ENCODE measurements at places on chromosomes 12 and 14.

- no peak for DNase-seq
These were observed 293.4 kb downstream of the EGLN3 start for GRCh38 chr14:33657476-33657875.

- no peak for DNase-seq
These were observed 142.9 kb downstream of the NAV3 start for GRCh38 chr12:77973579-77973978.

DNA sequence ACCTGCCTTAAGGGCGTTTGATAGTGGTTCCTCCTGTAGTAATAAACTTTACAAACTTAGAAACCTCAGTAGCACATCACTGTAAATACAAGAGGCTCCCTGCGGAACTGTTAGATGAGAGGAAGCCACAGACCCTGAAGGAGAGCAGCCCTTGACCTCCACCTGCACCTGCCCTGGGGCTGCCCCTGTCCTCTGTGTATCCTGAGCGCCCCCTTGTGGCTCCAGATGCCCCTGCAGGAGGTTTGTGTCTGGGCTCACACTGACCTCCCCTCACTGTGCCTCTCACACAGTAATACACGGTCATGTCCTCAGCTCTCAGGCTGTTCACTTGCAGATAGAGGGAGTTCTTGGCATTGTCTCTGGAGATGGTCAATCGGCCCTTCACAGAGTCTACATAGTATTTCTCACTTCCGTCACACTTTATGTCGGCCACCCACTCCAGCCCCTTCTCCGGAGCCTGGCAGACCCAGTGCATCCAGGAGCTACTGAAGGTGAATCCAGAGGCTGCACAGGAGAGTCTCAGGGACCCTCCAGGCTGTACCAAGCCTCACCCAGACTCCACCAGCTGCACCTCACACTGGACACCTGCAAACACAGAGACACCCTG lies 1059.8 kb downstream of the TMEM121 start:
- DNase-seq = peak; percentile 53

- no peak for DNase-seq
These were observed 2.2 kb downstream of the PDZRN4 start for GRCh38 chr12:41190338-41190737.

DNA sequence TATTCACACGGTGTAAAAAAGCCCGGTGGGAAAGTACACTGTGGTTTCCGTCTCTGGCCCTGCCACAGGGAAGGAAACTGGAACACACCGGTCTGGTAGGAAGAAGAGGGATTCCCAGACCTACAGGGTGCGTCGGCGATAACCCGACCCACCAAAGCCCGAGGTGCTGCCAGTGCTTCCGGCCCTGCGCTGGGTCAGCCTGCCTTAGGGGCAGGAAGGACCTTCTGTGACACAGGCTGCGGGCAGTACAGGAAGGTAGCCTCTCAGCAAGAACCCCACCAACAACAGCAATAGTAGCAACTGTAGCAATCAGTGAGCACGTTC lies 169.5 kb upstream of the FKBP4 start:
- DNase-seq = no peak

- DNase-seq = no peak
These were observed 99.2 kb upstream of the SCAF11 start for GRCh38 chr12:46089414-46090162.

DNA sequence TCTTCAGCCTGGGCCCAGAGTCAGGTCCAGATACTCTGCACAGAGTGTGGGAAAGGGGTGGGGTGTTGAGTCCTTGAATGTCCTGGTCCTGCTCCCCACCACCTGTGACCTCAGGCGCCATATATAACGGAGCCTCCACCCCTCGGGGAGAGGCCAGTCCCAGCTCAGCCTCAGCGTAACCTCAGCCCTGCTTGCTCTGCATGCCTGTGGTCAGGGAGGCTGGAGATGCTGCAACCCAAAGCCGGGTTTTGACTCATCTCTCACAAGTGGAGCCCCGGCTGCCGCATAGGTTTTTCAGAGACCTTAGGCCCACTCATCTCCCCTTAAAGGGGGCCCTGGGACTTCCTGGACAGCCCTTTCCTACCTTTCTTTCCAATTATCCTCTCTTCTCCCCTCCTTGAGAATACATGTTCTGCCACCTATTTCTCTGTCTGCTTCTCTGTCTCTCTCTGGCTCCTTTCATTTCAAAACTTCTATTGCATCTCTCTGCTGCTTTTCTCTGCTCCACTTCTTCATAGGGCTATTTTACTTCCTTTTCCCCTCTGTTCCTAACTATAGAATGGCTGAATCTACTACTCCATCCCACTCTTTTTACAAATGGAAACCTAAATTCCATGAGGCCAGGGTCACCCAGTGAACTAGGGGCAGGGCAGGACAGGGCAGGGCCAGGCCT lies 1.2 kb downstream of the ITGB7 start:
- DNase-seq = no peak

- no peak for DNase-seq
These were observed 249.2 kb downstream of the BTG1 start for GRCh38 chr12:91896286-91897024.

DNA sequence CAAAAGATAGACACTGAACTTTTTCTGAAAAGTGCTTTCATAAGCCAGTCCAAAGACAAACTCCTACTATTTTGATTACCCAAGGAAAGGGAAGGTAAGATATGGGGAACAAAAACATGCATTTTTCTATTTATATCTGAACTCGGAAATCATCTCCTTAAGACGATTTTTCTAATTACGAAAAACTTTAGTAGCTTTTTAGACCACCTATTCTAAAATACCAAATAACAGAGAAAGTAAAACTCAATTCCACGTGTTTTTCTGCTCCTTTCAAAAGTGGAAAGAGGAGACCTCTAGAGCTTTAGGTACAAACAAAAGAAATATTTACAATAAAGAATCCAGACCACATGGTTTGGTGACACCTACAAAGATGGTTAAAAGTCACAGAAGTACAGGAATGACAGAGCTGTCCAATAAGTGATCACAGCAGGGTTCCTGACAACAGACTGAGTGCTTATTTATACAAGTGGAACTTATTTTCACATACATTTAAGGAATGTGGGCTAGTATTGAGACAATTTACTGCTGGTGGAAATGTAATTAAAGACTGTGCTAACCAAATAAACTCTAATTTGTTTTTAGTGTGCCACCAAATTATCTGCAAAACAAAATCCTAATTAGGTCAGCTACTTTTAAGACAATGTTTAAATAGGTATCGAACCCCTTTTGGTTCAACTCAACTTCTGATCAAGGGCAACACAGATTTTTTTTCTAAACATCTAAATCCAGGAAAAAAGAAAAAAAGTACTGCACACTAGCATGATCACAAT lies 2.4 kb downstream of the LRIG3 start:
- DNase-seq = no peak

GRCh38 chr14:97777622-97778355 lies 980.6 kb downstream of the VRK1 start:
- no peak for DNase-seq

DNA sequence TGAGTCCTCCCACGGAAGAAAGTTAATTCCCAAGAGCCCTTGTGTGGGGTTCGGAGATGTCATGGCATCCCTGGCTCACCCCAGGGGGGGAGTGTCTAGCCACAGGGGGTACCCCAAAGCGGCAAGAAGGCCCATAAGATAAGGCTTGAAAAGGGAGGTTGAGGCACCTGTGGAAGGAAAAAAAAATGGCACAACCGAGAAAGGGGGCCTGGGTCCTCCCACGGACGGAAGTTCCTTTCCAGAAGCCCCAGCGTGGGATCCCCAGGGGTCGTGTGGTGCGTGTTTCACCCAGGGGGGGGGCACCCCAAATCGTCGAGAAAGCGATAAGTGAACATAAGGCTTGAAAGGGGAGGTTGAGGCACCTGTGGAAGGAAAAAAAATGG lies 266.7 kb downstream of the ALG10 start:
- DNase-seq = no peak

DNA sequence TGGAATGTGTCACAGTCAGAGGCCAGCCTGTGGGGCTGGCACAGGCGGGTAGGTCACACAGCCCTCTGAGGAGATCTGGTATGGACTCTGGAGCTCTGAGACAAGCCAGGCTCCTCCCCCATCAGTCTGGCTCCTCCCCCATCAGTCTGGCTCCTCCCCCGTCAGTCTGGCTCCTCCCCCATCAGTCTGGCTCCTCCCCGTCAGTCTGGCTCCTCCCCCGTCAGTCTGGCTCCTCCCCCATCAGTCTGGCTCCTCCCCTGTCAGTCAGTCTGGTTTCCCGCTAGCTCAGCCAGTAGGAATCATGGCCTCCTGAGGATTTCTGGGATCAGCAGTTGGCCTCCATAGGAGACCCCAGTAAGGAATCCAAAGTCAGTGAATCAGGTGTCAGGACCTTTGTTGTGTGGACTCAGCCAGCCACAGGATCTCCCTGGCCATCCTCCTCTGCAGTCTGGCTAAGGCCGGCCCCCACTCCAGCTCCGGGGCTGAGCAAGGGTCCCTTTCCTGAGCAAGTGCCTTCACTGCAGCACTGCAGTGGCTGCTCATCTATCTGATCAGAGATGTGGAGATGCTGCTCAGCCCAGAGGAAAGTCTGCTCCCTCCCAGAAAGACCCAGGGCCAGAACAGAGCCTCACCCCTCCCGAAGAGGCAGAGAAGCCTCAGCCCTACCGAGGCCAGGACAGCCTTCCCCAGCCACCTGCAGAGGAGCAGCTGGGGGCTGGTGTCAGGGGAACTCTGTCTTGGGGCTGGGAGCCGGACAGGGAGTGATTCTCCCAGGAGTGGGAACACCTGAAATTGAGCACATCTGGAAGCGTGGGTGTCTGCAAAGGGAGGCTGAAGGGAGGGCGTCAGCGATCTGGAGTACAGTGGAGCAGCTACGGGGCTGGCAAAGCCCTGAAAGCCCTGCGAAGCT lies 35.7 kb downstream of the IQSEC3 start:
- no peak for DNase-seq

- DNase-seq = no peak
These were observed 20.0 kb upstream of the IFNG-AS1 start for GRCh38 chr12:67969134-67969802.

DNA sequence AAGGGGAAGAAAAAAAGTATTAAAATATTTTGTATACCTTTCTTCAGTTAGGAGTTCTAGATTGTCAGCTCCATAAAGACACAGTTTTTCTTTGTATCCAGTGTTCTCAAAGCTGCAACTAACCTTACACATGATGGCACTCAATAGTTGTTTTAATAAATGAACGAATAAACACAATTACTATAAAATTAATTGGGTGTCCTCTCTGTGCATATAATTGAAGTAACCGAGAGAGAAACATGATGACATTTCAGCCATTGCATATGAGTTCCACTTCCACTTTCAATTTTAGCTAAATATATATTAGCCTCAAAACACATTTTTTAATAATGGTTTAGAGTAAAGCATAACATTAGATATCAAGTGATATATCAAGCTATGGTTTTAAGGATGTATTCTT lies 671.2 kb downstream of the LRFN5 start:
- DNase-seq = no peak

DNA sequence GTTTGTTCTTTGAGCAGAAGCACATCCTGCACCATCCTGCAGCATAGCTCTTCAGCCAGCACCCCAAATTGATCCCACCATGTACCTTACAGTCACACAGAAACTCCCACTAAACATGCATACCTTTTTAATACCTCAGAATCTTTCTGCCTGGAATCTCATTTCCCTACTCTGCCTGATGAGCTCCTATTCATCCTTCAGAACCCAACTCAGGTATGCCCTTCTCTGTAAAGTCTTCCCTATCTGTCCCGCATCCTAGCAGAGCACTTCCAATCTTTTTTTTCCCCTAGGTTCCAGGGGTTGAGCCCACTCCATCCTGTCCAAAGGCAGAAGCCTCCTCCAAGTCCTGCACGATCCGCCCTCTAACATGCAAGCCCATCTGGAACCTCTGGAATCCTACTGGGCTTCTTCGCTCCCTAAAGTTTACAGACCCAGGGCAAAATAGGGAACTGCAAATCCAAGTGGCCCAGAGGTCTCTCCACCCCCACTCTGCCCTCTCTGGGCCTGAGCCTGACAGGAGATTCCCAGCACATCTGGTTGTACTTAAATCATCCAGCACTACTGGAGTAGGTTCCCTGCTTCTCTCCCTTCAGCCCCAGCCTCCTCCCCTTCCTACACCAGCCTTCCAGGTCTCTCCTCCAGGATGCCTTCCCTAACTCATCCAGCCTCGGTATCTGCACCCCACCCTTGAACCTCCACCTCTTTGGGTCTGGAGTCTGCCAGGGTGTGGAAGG lies 4.1 kb upstream of the FIGNL2 start:
- no peak for DNase-seq

DNA sequence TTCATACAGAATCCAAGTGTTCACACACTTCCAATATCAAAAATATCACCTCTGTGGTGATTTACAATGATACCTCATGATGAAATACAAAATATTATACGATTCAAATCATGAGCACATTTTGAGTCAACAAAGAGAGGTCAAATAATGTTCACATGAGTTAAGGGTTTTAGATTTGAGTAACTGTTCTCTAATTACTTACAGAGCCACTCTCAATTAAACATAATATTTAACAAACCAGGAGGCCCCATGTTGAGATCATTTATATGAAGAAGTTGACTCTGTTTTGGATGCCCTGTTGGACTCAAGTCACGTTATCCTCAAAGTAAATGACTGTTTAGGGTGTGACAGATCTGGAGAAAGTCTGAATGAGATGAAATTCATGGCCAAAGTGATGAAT lies 53.5 kb downstream of the NUAK1 start:
- DNase-seq = no peak

DNA sequence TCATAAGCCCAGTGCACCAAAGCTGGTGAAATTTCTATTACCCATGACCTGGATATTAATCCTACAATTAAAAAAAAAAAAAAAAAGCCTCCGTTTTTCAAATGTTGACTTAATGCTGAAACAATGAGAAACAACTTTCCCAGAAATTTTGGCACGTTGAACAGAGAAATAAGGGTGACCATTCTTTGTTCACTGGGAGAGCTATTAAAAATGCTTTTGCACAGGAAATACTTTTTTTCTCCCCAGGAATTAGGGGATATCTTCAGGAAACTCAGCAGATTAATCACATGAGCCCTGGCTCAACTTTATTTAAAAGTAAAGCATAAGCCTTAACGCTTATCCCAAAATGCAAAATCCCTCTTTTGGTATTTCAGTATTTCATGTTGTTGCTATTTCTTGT lies 54.8 kb upstream of the FLRT2 start:
- DNase-seq = no peak

- no peak for DNase-seq
These were observed 66.2 kb upstream of the DLK1 start for GRCh38 chr14:100660498-100660881.

DNA sequence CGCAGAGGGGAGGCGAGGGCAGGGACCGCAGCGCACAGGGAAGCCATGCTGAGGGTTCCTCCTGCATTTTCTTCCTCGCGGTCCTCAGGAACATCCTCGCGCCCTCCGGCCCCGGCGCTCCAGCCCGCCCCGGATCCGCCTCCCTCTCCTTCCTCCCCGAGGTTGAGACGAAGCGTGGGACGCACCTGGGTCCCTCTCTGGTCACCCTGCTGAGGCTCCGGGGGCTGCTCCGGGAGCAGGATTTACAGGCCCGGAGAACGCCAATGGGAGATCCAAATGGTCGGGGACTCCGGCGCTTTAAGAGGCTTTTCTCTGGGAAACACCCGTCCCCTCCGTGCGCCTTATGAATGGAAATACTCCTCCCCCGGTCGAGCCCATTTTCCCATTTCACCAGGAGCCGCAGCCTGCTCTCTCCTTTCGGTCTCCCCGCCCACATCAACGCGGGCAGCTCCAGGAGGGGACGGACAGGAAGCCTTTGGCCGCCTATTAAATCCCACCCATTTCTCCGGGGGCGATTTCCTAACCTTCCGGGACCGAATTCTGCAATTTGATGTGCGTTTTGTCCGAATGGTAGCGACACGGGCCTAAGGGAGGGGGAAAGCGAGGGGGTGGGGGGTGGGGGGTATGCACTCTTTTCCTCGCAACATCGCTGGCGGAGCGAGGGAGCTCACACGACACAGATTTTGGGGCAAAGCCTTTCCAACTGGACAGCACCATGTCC lies at the start of gene UNC79:
UNC79 (plus strand) TSS at position 625 of the 721 bp plus-strand sequence; CDS start at position 716, 91 bp downstream.
- DNase-seq = no peak
